T-helper 1 cell (primary cell): ENCODE measurements at places on chromosomes 3 and 15.
A peak's percentile ranks its signal among the peaks of the same experiment; 100 is the strongest.

- DNase-seq: no peak
These were observed 4.5 kb upstream of the FES start for GRCh38 chr15:90879730-90880366.

GRCh38 chr3:191263850-191264249 lies 64.8 kb downstream of the OSTN start:
- no peak for DNase-seq

DNA sequence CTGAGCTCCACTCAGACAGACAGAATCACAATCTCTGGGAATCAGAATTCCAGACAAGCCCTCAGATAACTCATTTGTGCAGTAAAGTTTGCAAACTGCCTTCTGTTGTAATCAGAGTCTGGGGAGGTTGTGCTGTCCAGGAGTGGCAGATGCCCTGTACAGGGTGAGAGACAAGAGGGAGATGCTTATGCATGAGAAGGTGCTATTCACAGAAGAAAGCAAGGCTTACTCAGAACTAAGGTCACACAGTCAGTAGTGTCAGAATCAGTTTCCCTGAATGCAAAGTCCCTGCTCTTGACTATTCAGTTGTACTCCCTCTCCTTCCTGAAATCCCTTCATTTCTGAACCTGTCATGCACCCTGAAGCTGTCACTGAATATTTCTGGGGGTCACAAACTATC lies 43.7 kb downstream of the SRPRB start:
- no peak for DNase-seq

DNA sequence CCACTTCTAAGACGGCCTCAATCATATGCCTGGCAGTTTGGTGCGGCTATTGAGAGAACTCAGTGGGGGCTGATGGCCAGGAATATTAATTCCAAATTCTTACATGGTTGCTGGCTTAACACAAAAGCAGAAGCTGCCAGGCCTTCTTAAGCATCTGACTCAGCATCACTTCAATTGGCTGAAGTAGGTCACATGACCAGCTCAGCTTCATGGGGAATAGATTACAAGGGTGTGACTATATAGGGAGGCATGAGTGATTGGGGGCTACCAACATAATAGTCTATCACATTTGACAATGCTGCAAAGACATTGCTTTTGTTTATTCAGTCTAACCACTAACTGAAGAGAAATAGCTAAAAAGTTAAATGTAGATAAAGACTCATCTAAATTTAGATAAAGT lies 101.6 kb upstream of the ANKRD28 start:
- no peak for DNase-seq

- DNase-seq: no peak
These were observed 136.9 kb downstream of the THSD4 start for GRCh38 chr15:71252044-71252739.

DNA sequence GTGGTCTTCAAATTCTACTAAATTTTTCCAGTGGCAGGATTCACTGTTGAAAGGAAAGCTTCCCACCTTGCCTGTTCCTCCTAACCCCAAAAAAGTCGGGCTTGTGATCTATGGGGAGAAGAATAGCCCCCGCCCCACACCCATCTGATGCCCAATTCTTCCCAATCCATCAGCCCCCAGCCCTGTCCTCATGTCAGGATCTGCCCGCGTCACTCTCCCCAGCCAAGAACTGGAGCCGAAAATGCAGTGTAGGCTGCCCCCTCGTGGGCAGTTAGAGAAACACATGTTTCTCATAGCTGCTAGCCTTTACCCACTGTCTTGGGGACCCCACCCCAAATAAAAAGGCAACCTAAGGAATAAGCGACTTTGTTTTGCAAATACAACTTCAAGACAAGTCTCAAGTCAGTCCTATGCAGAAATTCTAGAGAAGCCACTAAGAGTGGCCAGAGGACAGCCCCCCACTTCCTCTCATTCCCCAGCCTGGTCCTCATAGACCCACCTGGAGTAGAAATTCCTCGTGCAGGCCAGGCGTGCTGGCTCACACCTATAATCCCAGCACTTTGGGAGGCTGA lies 13.0 kb upstream of the CSK start:
- DNase-seq: peak; percentile 53

GRCh38 chr15:70437882-70438451 lies 325.4 kb downstream of the UACA start:
- DNase-seq: no peak

DNA sequence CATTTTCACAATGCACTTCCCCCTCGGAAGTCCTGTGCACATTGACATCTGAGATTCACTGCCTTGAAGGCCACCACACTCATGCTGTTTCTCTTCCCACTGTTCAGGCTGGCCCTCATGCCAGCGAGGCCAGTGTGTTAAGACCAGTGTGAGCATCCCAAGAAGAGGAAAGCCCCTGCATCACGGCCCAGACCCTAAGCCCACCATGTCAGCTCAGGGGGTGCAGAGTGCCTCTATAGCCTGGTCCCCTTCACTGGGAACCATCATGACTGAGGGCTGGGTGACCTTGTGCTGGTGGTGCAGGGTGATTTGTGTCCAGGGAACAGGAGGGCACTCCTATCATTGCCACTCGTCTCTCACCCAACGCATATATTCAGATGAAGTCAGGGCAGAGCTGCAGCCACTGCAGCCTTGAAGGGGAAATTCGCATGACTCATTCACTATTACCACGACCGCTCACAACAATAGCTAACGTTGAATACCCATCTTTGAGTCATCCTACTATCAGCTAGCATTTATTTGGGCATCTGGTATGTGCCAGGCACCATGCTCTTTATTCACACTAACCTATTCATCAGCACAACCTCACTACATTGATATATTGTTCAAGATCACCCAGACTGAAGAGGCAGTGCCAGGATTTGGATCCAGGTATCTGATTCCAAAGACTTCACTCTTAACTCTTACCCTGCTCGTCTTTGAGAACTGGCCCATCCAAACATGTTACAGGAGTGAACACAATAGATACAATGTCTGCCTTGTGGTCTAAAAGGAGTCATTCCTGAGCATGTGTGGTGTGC lies 58.8 kb upstream of the SLC6A11 start:
- DNase-seq: no peak

- DNase-seq: no peak
These were observed 27.9 kb downstream of the ZNF710 start for GRCh38 chr15:90029024-90029423.

DNA sequence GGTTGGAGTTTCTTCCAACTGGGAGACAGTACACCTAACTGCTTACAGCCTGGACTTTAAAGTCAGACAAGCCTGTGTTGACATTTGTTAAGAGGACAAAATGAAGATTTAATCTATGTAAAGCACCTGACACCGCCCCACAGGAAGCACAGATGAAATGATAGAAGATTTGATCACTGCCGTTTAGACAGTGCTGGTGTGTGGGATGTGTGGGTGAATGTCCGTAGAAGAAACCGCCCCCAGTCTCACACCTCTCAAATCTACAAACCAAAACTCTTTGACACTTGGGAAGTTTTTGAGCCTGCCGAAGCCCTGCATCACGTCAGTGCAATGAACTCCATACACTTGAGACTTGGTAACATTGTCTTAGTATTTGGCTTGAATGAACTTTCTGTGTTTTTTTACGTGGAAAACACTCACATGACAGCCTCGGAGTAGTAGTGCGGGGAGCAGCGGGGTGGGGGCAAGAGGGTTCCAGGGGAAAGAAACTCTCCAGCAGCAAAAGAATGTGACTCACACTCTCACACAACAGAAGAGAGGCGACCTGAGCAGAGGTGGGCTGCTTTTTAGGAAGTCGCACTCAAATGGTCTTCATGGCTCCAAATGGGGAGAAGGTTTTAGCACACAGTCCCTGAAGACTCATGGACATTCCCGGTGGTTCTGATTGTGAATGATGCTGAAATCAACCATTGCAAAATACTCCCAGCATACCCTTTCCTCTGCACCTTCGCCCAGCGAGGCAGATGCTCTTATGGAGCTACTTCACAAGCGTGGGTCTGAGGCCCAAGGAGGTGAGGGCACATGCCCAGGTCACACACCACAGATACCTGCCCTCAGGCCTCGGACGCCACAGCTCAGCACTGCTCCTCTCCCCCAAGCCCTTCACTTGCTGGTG lies 79.2 kb downstream of the SRGAP3 start:
- peak; percentile 7 for DNase-seq

DNA sequence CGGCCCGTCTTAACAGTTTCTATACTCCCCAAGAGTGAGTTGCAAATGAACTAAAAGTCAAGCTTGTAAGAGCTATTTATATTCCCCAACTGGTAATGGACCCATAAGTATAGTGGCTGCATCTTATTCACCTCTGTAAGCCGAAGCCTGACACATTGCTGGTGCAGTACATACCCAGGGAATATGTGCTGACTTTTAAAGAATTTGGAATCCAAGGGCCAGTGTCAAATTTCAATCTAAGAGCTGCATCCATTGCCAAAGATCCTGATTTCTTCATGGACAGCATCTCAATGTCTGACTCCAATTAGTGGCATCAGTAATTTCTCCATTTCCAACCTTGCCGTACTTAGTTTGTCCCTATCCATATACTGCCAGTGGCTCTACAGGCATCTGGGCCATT lies 42.0 kb downstream of the FRMD4B start:
- no peak for DNase-seq

DNA sequence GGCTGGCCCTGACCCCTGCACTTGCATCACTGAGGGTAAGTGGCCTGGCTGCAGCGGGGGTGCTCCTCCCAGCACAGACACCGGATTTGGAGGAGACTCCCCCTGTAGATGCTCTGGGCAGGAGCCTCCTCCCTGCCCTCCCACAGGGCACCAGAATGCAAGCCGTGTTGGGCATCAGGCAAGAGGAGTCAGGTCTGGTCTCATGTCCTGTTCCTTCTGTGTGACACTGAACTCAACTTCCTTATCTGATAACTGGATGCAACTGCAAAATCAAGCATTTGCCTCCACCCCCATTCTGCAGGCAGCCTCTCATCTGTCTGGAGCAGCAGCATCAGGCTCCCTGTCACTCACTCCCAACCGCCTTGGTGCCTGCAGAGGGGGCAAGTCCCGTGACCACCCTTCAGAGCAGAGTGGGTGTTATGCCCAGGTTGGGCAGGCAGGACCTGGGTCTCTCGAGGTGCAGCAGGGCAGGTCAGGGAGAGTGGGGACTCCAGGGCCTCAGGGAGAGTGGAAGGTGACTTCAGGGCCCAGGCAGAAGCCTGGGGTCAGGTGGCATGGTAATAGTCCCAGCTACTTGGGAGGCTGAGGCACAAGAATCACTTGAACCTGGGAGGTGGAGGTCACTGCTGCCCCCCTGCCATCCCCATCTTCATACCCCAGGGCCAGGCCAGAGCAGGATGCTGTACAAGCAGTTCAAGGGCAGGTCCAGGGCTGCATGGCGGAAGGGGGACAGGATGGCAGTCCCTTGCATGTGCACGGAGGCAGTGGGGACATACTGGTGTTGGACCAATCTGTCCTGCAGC lies 10.5 kb upstream of the RPL29 start:
- no peak for DNase-seq

DNA sequence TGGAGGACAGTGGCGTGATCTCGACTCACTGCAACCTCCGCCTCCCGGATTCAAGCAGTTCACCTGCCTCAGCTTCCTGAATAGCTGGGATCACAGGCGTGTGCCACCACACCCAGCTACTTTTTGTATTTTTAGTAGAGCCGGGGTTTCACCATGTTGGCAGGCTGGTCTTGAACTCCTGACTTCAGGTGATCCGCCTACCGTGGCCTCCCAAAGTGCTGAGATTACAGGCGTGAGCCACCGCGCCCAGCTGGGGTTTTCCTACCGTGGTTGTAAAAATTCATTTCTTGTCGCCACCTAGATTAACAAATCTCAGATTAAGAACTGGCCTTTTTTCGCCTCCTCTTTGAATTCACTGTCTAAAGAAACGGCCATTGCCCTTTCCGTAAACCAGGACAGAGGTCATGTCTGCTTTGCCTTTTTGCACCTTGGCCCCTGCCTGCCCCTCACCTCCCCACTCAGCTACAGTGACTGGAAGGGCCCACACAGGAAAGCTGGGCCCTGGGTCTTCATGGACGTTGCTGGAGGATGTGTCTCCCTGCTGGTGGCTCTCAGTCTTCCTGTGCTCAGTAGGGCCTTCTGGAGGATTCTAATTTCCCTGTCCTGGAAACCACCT lies 17.2 kb downstream of the ZNF710 start:
- DNase-seq: no peak

DNA sequence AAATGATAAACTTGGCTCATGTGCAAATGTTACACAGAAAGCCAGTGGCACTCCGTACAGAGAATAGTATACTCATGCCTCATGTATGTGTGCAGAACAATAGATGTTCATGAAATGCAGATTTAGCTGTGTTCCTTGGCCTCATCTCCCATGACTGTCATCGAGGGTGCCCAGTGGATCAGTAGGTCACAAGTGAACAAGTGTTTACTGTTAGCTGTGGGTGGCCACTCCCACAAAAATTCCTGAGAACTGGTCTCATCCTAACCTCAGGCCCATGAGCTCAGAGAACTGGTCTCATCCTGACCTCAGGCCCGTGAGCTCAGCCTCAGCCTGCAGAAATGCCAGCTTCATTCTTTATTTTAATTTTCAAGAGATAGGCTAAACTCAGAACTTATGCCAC lies 124.1 kb downstream of the GADL1 start:
- DNase-seq: no peak

DNA sequence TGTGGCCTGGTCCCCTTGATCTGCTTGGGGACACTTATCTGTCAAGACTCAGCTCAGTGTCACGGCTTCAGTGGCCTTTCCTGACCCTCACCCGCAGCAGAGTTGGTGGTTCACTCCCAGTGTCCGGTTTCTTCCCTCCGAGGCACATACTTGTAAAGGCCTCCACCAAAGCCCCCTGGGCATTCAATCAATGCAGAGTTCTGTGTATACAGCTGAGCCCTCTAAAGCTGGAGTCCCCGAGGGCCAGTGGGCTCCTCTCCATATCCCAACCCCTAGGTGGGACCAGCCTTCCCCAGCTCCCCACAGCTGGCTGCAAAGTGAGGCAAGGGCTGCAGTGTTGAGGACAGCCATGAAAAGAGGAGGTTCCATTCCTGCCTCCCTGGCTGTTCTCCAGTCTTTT lies 70.9 kb upstream of the RGMA start:
- DNase-seq: no peak

- no peak for DNase-seq
These were observed 40.7 kb downstream of the CNOT10 start for GRCh38 chr3:32725721-32726120.

DNA sequence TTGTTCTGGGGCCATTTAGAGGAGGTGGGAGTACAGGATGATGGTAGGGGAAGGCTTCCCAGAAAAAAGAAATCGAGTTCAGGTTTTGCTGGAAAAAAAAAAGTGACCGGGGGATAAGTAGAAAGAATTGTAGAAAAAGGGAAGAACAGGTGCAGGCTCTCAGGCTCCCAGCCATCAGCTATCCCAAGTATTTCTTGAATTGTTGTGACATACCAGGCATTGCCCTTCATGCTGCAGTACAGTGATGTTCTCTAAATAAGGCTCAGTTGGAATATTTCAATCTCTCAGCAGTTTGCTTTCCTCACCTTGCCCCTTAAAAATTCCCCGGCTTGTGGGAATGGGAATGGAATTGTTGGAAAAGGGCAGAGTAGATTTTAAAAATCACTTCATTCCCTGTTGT lies 82.5 kb upstream of the RGMA start:
- no peak for DNase-seq

- peak; percentile 72 for DNase-seq
These were observed 97.6 kb downstream of the FRMD4B start for GRCh38 chr3:69288161-69288895.

GRCh38 chr15:40290545-40290917 lies 7.7 kb upstream of the ANKRD63 start:
- no peak for DNase-seq
